A549 (cell line): ENCODE measurements at places on chromosomes 1 and 21. TPM values are rescaled to one million over a fixed set of nuclear protein-coding genes. Genes with fewer than 3 reads are reported as not detected.

The BNIPL gene
- 0.22 to 0.51 TPM (median 0.28 TPM) in 3 replicates for polyA plus RNA-seq

GRCh38 chr1:24726741-24727140 is 18.5 kb upstream of the CLIC4 start:
- no peak for DNase-seq

GRCh38 chr1:5965586-5966131 is 26.6 kb downstream of the NPHP4 start:
- DNase-seq: no peak

The SLC22A15 gene
- 0.54 to 0.81 TPM (median 0.74 TPM) in 3 replicates for polyA plus RNA-seq

The NEGR1 gene
- polyA plus RNA-seq: not detected in 3 replicates
